DMS79 treated with DMSO at 0.1 percent for 48 hours (cell line): ENCODE measurements at places on chromosomes 4 and X.
A peak's percentile ranks its signal among the peaks of the same experiment; 100 is the strongest.

DNA sequence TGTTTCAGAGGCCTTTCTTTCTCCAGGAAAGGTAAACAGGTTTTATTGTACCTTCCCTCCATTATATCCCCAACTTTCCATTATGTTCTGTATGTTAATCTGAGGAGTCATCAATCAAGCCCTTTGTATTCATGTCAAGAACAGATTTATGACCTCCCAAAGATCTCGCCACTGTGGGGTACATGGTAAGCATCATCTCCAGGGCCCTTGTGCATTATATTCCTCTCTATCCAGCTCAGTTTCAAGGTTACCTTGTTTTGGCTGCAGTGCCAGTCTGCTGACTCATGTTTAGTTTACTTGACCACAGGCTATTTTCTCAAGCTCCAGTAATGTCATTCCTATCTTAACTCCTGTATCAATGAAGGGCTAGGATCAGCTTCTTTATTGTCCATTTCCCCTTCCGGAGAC lies 125.1 kb upstream of the FRMPD4 start:
- DNase-seq, result no peak

DNA sequence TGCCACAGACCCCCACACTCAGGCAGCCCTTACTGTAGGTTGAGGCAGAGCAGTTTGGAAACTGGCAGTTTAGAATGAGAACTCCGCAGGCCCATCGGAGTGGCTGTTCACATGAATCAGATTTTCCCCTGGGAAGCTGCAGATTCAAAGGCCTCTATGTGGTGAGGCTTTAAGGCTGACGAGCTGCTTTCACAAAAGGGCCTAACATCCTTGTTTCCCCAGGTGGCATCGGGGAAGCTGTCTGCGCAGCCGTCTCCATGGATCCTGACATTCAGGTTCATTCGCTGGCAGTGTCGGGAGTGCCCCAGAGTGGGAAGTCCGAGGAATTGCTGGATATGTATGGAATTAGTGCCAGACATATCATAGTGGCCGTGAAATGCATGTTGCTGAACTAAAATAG lies 33.7 kb downstream of the TKTL1 start:
- no peak for DNase-seq

DNA sequence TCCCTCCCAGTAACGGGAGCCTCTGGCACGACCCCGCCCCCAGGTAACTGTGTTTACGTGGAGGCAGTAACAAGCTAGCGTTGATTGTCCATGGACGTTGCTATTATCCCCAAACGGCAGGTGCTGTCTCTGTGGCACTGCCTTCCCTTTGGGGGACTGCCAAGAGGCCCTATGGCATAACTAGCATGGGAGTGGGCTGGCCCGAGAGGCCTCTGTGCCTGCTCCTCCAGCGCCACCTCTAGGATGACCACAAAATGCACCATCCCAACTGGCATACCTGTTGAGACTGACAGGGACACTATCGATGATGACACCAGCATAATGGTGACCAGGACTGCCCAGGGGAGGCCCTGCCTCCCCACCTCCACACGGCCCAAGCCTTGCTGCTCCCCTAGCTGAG lies 1.5 kb downstream of the SRPK3 start:
- DNase-seq, result peak; percentile 54

- DNase-seq, result no peak
These were observed 709.7 kb downstream of the DMD start for GRCh38 chrX:32501606-32502005.

DNA sequence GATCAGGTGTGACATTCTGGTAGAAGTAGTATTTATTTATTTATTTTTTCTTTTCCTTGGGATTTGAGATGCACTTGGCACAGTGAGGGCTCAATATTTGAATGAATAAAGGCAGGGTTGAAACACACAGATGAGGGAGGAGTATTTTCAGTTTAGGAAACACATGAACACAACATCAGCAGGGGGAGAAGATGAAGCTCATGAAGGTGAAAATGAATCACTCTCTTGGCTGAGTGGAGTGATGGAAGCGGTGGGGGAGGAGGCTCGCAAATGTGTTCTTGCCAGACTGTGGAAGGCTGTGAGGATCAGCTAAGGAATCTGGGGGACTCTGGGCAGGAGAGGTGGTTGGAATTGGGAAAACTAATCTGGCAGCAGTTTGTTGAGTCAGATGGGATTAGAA lies 55.3 kb downstream of the ARHGAP10 start:
- DNase-seq, result no peak

DNA sequence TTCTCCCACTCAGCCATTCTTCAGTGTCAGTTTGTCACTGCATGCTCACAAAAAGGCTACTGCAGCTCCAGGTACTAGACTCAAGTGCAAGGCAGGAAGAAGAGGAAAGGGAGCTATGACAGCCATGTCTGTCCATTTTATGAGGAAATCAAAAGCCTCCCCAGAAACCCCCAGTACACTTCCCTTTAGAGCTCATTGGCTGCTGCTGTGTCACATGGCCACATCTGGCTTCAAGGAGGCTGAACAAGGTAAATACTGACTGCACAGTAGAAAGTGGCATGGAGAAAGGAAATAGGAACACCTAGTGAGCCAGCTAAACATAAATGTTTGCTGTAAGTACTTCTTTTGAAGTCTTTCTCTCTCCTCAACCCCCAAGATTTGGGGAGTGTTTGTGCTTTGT lies 67.2 kb upstream of the FRAS1 start:
- no peak for DNase-seq

DNA sequence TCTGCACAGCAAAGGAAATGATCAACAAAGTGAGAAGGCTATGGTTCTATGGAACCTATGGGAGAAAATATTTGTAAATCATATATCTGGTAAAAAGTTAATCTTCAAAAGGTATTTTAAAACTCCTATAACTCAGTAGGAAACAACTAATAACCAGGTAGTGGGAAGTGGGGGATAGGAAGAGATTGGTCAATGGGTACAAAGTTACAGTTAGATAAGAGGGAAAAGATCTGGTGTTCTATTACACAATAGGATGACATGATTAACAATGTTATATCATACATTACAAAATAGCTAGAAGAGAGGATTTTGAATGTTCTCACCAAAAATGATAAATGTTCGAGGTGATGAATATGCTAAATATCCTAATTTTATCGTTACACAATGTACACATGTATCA lies 46.3 kb downstream of the NDNF start:
- DNase-seq, result no peak

DNA sequence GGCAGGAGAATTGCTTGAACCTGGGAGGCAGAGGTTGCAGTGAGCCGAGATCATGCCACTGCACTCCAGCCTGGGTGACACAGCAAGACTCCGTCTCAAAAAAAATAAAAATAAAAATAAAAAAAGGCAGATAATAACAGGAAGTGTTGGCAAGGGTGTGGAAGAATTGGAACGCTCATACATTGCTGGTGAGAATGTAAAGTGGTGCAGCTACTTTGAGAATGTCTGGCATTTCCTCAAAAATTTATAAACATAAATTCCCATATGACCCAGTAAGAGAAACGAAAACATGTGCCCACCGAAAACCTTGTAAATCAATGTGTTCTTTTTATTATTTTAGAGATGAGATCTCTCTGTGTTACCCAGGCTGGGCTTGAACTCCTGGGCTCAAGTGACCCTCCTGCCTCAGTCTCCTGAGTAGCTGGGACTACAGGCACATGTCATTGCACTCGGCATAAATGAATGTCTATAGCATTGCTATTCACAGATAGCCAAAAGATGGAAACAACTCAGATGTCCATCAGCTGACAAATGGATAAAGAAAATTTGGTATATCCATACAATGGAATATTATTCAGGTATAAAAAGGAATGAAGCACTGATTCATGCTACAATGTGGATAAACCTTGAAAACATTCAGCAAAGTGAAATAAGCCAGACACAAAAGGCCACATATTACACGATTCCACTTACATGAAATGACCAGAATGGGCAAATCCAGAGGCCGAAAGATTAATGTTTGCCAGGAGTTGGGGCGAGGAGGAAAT lies 63.7 kb upstream of the PLAC1 start:
- no peak for DNase-seq

DNA sequence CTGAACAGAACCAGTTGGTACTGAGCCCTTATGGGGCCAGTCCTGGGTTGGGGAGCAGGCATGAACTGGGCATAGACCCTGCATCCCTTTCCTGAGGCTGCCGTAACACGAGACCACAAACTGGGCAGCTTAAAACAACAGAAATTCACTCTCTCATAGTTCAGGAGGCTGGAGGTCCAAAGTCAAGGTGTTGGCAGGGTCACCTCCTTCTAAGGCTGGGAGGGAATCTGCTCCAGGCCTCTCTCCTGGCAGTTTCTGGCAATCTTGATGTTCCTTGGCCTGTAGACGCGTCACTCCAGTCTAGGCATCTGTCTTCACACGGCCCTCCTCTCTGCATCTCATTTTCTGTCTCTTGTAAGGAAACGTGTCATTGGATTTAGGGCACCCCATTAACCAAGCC lies 19.8 kb upstream of the SORCS2 start:
- DNase-seq, result no peak

- DNase-seq, result no peak
These were observed 680.4 kb downstream of the DMD start for GRCh38 chrX:32530802-32531403.

- DNase-seq, result no peak
These were observed 11.4 kb downstream of the IL9R start for GRCh38 chrX:156008915-156009314.

DNA sequence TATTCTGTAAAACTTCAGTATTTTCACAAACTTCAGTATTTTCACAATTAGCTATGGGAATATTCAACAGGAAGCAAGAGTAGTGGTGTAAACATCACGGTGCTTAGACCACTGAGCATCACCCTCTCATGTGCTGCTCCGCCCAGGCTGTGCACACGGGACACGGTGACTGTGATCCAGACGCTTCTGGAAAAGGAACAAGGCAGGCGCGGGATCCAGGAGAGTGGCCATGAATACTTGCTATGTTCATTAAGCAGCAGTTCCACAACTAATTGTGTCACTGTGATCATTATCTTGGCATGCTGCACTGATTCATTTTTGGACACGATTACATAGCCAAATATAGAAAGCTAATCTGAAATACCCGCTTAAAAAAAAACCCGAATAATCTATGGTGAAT lies 19.6 kb upstream of the FAT1 start:
- no peak for DNase-seq

GRCh38 chrX:104568304-104568915 lies 2.4 kb downstream of the IL1RAPL2 start:
- DNase-seq, result no peak

- DNase-seq, result no peak
These were observed 256.8 kb downstream of the FSTL5 start for GRCh38 chr4:161906836-161907589.

DNA sequence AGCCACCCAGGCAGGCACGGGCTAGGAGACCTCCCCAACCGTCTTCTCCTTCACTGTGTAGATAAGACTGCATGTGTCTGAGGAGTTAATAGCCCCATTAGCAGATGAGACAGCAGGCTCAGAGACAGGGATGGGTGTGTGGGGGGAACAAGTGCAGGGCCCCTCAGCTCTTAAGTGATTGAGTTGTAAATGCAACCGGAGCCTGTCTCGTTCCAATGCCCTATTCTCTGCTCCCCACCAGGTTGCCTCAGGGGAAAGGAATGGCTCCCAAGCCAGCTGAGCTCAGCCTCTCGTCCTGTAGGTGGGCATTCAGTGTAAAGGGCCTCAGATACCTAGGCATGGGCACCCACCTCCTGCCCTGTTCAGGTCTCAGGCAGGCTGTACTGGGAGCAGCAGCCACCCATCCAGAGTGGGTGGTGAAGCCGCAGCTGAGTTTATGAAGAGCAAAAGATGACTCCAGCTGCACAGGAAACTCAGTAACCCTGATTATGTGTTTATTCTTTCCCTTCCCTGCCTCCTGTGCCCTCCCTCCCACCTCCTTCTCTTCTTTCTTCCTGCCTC lies 87.3 kb downstream of the PJA1 start:
- DNase-seq, result no peak

GRCh38 chr4:145730026-145730425 lies 50.1 kb downstream of the C4orf51 start:
- no peak for DNase-seq
